Fibroblast of lung (primary cell): ENCODE measurements at places on chromosomes 16 and 17.

GRCh38 chr17:49971848-49972485 is 3.0 kb downstream of the DLX4 start:
- DNase-seq = no peak

- DNase-seq = no peak
Observed at GRCh38 chr17:59371416-59372100, 40.1 kb downstream of the YPEL2 start.

DNA sequence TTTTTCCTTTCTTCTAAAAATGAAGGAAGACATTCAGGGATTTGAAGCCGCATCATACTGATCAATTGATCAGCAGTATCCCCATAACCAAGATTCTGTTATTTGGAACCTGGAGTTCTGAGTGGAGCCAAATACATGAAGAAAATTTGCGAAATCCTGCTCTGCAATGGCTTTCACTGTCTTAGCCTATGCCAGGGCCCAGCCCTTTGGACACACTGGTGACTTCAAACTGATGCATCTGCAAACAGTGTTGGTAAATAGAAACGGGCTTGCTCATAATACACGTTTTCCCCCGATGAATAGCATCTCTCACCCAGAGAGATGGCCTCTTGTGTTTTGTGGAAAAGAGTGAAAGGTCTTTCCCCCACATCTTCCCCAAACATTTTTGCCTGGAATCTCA is 87.6 kb upstream of the TOX3 start:
- DNase-seq = no peak

- no peak for DNase-seq
Observed at GRCh38 chr16:68288252-68288650, 22.5 kb downstream of the SLC7A6OS start.

DNA sequence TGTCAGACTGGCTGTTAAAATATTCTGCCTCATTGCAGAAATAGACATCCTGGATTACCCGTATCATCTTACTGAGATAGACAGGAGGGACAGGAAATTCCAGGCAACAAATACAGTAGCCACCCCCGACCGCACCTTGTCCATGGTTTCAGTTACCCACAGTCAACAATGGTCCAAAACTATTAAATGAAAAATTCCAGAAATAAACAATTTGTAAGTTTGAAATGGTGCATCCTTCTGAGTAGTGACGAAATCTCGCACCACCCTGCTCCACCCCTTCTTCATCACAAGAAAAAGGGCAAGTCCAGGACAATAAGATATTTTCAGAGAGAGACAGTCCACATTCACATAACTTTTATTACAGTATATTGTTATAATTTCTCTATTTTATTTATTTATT is 23.6 kb upstream of the PRSS54 start:
- no peak for DNase-seq

- no peak for DNase-seq
Observed at GRCh38 chr17:81111066-81111465, 54.2 kb upstream of the PVALEF start.

- peak; percentile 44 for DNase-seq
Observed at GRCh38 chr17:61468263-61468907, 16.2 kb downstream of the TBX4 start.

GRCh38 chr16:87645802-87646201 is 43.5 kb downstream of the JPH3 start:
- no peak for DNase-seq

DNA sequence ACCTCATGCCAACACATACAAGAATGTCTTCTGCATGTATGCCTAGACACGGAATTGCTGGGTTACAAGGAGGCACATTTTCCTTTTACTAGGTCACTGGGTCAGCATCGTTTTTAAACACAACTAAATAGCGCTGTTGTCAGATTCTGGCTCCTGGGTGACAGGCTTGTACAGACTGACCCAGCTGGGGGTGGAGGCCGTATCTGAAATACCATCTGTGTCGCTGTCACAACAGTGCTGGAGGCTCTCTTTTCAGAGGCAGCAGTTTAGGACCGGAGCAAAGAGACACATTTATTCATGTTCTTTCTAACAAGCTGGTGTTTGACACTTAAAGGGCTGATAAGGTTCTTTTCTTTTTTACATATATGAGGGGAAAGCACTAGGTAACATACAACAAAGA is 403.0 kb upstream of the ASIC2 start:
- DNase-seq = no peak

GRCh38 chr17:43695970-43696865 is 34.5 kb upstream of the MEOX1 start:
- DNase-seq = peak; percentile 49

DNA sequence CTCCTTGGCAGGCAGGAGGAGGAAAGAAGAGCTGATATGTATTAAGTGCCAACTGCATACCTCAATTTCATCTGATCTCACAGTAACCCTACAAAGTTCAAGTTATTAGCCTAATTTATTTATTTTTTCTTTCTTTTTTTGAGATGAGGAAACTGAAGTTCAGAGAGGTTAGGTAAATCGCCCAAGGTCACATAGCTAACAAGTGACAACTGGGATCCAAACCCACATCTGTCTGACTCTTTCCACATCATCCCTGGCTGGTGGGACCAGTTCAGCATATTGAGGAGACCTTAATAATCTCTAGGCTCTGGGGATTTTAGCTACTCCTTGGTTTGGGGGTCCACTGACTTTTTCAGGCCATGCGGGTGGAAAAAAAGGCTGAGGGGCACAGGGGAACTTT is 60.9 kb downstream of the CYB5B start:
- no peak for DNase-seq

GRCh38 chr16:54579106-54579728 is 292.6 kb upstream of the IRX3 start:
- DNase-seq = no peak

DNA sequence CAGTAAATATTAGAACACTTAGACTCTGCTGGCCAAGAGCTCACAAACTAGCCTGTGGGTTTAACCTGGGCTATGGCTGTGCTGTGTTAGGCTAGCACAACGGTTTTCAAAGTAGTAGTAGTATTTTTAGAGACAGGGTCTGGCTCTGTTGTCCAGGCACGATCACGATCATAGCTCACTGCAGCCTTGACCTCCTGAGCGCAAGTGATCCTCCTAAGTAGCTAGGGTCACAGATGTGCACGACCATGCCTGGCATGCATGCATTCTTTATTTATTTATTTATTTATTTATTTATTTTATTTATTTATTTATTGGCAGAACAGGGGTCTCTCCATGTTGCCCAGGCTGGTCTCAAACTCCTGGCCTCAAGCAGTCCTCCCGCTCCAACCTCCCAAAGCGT is 10.3 kb downstream of the MRPL27 start:
- DNase-seq = no peak

GRCh38 chr16:79164388-79164995 is 436.0 kb downstream of the MAF start:
- DNase-seq = no peak

DNA sequence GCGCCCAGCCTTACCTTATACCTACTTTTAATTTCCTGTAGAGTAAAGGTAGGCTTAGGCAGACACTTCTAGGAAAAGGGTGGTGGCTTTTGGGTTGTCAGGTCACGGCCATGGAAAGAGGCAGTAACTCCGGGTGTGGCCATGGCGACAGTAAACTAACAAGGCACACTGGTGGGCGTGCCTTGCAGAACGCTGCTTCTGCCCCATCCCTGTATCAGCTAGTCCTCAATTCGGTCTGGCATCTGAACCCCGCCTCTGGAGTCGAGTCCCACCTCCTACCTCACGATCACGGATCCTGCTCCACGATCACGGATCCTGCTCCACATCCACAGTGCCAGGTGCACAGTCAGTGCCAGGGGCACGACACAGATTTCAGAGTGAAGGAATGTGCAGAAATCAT is 5.6 kb downstream of the ADCY9 start:
- no peak for DNase-seq

- DNase-seq = no peak
Observed at GRCh38 chr17:4598776-4599504, 14.6 kb downstream of the SMTNL2 start.

- DNase-seq = no peak
Observed at GRCh38 chr17:79910985-79911361, 71.7 kb upstream of the CBX4 start.

- no peak for DNase-seq
Observed at GRCh38 chr17:10458701-10459100, 10.7 kb downstream of the MYH4 start.

- no peak for DNase-seq
Observed at GRCh38 chr17:76560036-76560876, 20.4 kb downstream of the PRCD start.

GRCh38 chr17:956905-957304 is 22.7 kb downstream of the NXN start:
- peak; percentile 51 for DNase-seq

DNA sequence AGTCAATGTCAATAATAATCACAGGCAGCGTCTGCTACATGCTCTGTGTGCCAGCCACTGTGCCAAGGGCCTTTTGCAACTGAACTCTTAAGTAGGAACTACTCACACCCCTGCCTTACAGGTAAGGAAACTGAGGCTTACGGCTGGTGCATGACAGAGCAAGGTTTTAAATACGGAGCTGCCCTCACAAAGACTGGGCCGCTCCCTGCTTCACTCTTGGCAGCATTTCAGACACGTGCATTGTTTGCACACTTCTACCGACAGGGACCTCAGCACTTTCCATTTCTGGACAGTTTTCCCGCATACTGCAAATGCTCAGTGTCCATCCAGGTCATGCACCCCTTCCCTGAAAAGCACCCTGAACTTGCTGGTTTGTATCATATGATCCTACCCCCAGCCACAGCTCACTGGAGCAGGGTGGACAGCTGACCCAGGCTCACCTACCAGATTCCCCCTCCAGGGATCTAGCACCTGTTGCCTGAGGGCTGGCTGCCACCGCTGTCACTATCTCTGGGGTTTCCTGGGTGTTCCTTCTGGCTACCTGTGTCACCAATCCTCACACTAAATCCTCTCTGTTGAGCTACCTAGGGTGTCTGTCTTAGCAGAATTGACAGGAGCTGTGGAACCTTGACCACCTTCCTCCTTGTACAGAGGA is 142.9 kb downstream of the C16orf78 start:
- DNase-seq = no peak

GRCh38 chr17:75270218-75270965 is 639 bp downstream of the MIF4GD start:
- DNase-seq = peak; percentile 76

DNA sequence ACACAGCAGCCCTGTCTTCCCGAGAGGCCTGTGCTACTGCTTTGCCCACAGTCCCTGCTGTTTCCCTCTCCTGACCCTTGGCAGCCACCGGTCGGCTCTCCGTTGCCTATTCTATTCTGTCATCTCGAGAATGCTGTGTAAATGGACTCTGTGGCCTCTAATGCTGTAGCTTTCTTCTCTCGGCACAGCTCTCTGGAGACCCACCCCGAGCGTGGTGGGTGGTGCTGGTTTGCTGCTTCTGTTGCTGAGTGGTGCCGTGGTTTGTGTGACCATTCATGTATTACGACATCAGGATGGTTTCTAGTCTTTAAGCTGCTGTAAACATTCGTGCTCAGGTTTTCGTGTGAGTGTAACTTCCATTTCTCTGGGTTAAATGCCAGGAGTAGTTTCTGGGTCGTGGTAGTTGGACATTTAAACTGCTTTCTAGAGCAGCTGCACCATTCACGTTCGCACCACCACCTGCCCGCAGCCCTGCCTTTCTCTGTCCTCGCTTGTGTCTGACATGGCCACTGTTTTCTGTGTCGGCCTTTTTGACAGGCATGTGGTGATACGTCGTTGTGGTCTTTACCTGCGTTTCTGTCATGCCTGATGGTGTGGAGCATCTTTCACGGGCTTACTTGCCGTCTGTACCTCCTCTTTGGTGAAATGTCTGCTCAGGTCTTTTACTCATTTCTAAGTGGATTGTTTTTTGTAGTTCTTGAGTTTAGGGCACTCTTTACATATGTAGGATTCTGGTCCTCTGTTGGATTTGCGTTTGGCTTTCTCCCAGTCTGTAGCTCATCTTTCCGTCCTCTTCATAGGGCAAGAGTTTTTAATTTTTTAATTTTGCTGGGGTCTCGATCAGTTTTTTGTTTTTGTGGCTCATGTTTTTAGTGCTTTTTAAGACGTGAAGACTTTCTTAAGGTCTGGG is 47.7 kb upstream of the ZNF750 start:
- no peak for DNase-seq

GRCh38 chr17:40303009-40303657 is 5.8 kb upstream of the RARA start:
- DNase-seq = peak; percentile 59

- no peak for DNase-seq
Observed at GRCh38 chr17:17696882-17697633, 15.8 kb downstream of the RAI1 start.

- DNase-seq = peak; percentile 18
Observed at GRCh38 chr16:88430524-88431446, 22.3 kb upstream of the ZFPM1 start.

- DNase-seq = no peak
Observed at GRCh38 chr17:49896222-49896621, 48.4 kb upstream of the TAC4 start.

GRCh38 chr17:19242926-19243325 is 5.8 kb downstream of the EPN2 start:
- no peak for DNase-seq

- peak; percentile 32 for DNase-seq
Observed at GRCh38 chr16:53089434-53090285, 34.9 kb downstream of the CHD9 start.
